Muscle of arm (tissue), 14 donors: ENCODE measurements at places on chromosomes 1 and 21. TPM values are rescaled to one million over a fixed set of nuclear protein-coding genes. Genes with fewer than 3 reads are reported as not detected.

Gene APOBEC4
- not detected for polyA plus RNA-seq

Gene VHLL
- not detected for polyA plus RNA-seq

Gene LCE1C
- not detected for polyA plus RNA-seq

DNA sequence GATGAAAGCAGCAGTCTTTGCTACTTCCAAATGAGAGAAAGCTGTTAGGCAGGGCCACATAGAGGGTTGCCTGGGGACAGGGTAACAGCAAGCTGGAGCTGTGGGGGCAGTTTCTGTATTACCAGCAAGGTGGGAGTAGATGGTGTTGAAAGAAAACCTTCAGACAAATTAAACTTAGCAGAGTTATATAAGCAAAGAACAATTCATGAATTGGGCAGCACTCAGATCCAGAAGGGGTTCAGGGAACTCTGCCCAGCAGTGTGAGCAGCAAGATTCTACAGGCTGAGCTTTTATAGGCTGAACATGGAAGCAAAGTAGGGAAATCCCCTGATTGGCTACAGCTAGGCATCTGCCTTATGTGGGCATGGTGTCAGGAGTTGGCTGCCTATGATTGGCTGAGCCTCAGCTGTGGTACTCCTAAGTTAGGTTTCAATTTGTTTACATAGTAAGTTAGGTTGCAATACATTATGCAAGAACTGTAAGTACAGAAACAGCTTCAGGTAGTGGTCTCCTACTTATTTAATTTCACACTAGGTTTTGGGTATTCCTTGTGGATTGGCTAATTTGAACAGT lies 64.1 kb upstream of the TMPRSS2 start:
- no peak for DNase-seq

DNA sequence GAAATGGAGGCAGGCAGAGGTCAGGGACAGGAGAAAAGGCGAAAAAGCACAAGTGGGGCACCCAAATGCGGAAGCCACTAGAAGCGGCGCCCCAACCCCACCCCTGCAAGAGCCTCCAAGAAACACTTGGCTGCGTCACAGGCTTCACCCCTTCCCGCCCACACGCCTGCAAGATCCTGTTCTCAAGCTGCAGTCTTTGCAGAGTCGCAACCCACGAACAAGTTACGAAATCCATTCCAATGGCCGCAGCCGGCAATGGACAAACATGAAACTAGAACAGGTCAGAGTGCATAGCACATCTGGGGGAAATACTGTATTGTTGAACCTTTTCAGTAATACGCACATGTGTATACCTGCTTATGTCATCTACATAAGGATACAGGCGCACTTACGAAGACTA lies 103.6 kb downstream of the PSMG1 start:
- no peak for DNase-seq

- DNase-seq = no peak
Observed at GRCh38 chr1:236520445-236521005, 3.3 kb upstream of the LGALS8 start.

DNA sequence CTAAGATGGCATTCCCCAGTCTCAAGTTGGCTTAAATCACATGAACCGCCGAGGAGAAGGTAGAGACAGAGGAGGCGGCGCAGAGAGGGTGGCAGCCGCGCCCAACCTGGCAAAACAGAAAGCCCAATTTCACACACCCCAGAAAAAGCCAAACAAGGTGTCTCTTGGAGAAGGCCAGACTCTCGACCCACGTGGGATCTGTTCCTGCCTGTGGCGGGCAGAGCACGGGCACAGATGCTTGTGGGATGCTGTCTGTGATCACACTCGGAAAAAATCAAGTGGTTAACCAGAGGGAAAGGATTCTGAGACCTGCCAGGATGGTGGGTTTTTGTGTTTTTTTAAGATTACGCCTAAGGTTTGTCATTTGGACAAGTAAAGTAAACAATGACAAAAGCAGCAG lies 80.7 kb downstream of the MRPL37 start:
- no peak for DNase-seq

DNA sequence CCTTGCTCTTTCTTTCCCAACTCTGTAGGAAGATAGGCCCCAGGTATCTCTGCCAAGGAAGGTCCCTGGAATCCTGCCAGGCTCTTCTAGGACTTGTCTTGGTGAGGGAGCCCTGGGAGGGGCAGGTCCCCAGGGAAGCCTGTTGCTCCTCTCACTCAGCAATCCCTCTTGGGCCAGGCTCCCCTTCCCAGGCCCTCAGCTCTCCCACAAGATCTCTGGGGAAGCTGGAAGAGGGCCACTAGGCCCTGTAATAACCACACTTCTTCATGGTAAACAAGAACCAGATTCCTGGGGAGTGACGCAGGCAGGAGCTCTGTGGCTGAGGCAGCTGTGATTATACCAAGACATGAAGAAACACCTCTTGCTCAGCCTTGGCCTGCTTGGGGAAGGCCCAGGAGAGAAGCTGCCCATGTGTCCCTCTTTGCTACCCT lies 9.9 kb upstream of the MAPKAPK2 start:
- DNase-seq = no peak
